LHCN-M2 (cell line): ENCODE measurements at places on chromosomes 11 and 22. TPM values are rescaled to one million over a fixed set of nuclear protein-coding genes. Genes with fewer than 3 reads are reported as not detected.
A peak's percentile ranks its signal among the peaks of the same experiment; 100 is the strongest.

The ST14 gene
- total RNA-seq = 0.06 TPM in 1 of 2 replicates, not detected in the other

The MDK gene
- 184 and 234 TPM in 2 replicates for total RNA-seq

The E2F8 gene
- total RNA-seq = 3.0 and 4.9 TPM in 2 replicates

The KDM4E gene
- not detected in 2 replicates for total RNA-seq

- peak; percentile 97 for DNase-seq
Measured at GRCh38 chr11:46920755-46921154, 2.4 kb upstream of the LRP4 start.

DNA sequence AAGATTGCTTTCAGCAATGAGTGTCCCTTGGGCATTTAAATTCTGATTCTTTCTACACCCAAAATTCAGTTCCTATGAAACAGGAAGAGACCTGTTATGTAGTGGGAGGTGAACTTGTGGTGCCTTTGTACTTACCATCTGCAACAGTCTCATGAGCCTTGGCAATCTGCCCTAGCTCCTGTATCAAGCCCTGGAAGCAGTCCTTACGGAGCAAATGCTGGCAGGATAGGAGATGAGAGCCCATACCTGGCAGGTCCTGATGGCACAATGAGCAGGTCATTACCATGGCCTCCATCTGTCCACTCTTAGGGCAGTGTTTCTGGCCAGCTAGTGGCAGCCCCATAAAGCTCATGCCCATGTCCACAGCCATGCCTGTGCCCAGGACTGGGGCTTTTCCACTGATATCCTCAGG, 10.8 kb downstream of the TRIM66 start:
- DNase-seq = peak; percentile 78

DNA sequence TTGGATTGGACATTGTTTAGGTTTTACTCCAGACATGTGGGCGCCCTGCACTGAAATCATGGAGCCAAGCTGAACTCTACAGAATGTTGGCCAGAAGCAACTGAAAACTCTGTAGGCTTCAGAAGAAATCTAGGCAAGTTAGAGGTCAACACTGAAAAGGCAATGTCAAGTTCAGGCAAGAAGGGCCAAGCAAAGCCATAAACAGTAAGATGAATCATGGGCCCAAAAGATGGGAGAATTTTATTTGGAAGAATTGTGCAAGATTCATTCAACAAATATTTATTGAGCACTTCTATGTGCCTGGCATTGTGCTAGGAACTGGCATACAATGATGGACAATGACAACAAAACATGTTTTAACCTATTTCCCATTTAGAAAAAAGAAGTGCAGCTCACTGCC, 10.9 kb downstream of the HOATZ start:
- DNase-seq = no peak
